NCI-H1436 treated with DMSO at 0.1 percent for 48 hours (cell line): ENCODE measurements at places on chromosomes 7 and 10.

GRCh38 chr10:96998329-96998888 is 166.3 kb downstream of the LCOR start:
- DNase-seq = no peak

- no peak for DNase-seq
These were observed 208.5 kb upstream of the NRP1 start for GRCh38 chr10:33542752-33543505.

DNA sequence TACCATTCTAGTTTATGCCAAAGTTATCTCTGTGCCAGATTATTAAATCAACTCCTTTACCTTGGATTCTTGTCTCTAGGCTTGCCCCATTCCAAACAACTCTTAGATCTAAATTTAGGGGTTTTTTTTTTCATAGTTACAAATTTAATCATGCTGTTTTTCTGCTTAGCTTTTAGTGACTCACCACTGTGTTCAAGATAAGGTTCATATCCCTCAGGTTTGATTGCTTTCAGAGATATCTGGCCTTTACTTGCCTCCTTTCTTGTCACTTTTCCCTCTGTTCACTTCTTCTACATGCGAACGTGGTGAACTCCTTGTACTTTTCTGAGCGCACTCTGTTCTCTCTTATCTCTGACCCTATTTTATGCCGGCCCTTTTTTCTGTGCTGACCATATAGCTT is 78.2 kb downstream of the VPS50 start:
- DNase-seq = no peak

DNA sequence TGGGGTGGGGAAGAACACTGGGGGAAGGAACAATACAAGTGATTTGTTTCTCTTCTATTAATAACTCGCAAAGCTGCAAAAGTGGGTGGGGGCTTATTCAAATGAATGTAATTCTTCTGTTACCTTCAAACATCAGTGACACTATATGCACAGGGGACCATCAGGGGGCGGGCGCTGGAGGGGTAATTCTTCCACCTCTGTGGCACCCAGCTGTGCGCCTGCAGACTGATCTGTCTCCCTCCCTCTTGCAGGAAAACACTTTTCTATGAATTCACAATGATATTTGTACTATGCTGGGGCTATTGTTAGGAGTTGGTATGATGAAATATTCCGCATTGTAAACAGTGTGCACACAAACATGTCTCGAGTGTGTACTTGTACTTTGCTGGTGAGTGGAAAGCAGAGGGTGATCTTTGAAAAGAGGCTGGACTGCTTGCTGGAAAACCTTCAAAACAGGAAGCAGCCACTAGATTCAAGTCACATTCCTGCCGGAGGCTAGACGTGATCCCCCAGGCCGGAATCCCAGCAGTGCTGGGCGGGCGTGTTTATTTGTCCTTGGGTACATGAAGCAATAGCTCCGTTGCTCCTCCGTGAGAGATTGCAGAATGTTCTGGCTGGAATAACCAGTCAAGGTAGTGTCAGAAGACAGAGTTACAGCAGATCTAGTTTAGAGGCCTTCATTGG is 15.8 kb upstream of the BNIP3 start:
- no peak for DNase-seq

- DNase-seq = no peak
These were observed 75.9 kb downstream of the MYL10 start for GRCh38 chr7:101553018-101553770.

- no peak for DNase-seq
These were observed 6.1 kb upstream of the KEL start for GRCh38 chr7:142968229-142968628.

DNA sequence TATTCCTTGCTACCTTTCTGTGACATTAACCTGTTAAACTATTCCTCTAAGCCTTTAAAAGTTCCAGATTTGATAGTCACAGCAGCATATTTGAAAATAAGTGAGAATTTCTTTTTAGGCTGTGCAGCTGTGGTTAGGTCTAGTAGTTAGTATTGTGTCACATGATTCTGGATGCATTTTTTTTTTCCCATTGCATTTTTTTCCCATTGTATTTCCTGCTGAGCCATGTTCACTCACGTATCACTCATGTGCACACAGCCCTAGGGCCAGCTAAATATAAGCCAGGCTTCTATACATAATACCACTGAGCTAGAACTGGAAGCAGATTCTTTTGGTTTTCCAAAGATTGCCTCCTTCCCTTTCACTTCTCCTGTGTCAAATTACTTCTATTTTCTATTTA is 37.4 kb downstream of the DNAJC9 start:
- no peak for DNase-seq

DNA sequence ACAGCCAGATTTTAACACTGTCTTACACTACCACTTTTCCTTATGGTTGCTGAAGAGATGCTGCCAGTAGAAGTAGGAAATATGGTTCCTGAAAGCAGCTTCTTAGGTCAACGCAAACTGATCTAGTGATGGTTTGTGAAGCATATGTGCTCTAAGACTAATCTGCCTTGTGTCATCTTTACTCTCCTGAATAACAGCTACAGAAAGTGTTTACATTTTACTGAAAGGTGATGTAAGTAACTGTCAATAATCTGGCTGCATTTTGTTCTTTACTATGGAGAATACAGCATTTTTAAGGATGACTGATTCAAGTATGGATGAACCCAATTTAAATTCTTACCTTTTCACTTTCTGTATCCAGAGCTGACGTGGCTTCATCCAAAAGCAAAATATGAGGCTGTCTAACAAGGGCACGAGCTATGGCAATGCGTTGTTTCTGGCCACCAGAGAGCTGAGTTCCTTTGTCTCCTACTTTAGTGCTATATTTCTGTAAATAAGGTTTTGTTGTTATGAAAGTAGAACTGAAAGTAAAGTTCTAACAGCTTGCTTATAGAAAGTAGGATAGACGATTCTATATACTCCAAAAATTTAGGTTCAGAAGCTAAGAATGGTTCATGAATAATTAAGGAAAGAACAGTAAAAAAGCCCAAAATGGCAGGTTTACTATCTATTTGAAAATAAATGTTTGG is 30.2 kb upstream of the ABCB4 start:
- no peak for DNase-seq

DNA sequence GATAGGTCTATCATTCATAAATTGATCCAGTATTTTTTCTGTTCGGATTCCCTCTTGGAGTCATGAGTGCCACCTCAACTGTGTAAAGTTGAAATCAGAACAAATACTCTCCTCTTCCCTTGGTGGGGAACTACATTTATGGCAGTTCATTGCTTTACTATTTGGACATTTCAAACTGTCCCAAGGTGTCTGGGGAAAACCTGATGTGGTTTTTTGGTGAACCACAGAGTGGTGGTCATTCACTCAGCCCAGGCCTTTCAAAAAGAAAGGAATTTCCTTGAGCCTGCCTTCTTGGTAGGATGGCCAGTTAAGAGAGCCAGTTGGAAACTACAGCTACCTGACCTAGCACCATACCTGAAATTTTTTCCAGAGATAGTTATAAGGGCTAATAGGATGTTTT is 59.0 kb downstream of the ABCB1 start:
- no peak for DNase-seq

GRCh38 chr7:52283335-52283734 is 752.1 kb upstream of the POM121L12 start:
- DNase-seq = no peak

DNA sequence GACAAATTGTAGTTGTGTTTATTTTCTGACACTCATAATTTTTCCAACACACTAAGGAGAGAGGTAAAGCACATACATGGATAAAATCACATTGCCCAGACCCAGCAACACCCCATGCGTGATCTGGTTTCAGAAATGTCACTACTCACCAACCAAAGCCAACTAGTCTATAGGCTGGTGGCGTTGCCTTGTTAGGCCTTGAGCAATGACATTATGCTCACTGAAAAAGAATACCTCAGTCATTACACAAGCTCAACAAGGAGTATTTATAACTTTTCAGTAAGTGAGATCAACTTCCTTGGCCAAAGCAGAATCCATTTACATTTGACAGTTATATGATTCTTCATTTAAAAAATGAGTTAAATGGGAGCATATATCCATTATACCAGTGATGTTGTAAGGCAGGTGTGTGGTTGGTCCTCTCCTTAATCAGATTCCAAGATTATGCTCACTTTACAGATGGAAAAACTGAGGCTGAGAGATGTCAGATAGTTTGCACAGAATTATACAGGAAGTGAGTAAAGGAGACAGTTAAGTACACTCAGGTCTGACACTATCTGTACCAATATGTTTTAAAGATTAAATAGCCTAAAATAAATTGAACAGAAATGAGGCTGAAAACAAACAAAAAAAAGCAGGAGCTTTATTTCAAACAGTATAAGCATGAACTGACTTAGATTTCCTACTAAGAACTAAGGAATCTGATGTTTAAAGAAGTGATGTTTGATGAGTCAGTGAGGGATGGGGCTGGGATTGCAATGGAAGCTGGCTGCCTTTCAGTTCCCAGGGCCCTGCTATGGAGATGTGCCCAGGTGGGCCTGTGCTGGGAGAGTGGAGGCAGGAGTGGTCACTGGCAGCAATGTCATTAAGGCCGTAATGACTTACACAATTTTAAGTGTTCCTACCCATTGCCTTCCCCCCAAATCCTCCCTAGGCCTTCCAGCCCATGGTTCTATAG is 118.3 kb downstream of the RAPGEF5 start:
- DNase-seq = no peak

GRCh38 chr10:69180525-69181204 is 631 bp downstream of the SUPV3L1 start:
- DNase-seq = peak; percentile 4

DNA sequence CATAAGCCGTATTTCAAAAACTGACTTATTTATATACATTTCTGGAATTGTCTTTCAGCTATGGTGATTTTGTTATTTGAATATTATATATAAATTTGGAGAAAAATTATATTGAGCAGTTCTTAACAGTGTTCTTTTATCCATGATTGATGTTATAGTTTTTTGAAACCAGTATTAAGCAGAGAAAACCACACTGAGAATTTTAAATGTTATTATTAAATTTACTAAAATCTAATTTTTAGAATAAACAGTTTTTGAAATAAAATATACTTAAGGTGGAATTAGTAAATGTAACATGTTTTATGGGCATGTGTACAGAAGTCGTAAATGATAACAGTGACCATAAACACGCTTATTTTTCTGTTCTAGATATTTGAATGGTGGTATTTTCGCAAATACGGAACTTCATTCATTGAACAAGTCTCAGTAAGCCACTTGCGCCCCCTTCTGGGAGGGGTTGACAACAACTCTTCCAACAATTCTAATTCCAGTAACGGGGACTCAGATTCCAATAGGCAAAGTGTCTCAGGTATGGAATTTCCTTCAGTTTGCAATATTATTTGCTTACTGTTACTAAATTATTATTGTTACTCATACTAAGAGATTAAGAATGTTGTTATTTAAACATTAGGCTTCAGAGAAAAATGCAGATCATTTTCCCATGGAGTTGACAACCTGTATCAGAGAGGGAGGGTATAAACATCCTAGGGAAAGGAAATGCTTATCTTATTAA is 166.1 kb downstream of the ST7 start:
- no peak for DNase-seq

- DNase-seq = no peak
These were observed 40.9 kb upstream of the FOXK1 start for GRCh38 chr7:4641091-4641666.

DNA sequence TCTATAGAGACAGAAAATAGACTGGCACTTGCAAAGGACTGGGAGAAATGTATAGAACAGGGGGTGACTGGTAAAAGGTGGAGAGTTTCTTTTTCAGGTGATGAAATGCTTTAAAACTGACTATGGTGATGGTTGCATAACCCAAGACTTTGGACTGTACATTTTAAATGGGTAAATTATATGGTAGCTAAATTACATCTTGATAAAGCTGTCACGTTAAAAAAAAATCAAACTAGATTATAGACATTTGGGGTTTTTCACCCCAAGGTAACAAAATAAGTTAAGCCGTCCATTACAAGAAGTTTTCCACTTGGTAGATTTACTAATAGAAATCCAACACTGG is 24.0 kb downstream of the TMEM209 start:
- no peak for DNase-seq
